ENCODE measurements at places on chromosomes 16 and 17.
A peak's percentile ranks its signal among the peaks of the same experiment; 100 is the strongest.

DNA sequence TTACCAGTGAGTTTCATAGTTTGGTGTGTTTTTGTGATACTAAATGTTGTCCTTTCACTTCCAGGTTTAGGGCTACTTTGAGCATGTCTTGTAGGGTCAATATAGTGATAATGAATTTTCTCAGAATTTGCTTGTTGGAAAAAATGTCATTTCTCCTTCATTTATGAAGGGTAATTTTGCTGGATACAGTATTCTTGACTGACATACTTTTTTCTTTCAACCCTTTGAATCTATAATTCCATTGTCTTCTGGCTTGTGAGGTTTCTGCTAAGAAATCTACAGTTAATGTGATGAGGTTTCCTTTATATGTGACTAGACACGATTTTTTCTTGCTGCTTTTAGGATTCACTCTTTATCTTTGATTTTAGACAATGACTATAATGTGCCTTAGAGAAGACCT, 219.3 kb downstream of the BCAS3 start:
- DNase-seq = no peak

- no peak for DNase-seq
These were observed 8.4 kb downstream of the SRCIN1 start for GRCh38 chr17:38597375-38597774.

DNA sequence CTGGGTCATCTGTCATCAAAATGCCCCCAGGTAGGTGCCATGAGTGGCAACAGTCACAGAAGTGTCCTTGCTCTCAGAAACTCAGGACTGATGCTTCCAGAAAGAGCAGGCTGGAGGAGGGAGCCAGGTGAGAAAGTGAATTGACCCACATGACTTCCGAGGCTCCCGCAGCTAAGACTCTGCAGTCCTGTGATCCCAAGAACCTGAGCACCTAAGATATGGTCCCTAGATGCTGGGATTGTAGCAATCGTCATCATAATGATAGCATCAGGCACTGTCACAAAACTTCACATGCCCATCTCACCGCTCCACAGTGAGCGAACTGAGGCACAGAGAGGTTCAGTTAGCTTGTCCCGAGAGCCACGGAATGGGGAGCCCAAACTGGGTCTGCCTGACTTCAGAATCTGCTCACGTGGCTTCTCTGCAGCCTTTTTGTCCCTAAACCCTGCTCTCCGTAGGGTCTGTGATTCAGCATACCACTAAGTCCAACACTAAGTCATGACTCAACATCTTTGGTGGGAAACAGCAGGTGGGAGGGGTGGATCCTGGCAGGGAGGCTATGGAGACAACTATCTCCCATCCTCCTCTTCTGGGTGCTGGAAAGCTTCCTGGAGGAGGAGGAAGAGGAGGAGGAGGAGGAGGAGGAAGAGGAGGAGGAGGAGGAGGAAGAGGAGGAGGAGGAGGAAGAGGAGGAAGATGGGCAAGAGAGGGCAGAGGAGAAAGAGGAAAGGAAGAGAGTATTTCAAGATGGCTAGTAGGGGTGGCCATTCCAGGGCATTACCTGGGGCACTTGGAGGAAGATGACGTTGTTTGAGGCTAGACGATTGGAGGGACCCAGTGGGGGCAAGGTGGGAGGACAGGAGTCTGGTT, 55.5 kb upstream of the DLX4 start:
- no peak for DNase-seq

DNA sequence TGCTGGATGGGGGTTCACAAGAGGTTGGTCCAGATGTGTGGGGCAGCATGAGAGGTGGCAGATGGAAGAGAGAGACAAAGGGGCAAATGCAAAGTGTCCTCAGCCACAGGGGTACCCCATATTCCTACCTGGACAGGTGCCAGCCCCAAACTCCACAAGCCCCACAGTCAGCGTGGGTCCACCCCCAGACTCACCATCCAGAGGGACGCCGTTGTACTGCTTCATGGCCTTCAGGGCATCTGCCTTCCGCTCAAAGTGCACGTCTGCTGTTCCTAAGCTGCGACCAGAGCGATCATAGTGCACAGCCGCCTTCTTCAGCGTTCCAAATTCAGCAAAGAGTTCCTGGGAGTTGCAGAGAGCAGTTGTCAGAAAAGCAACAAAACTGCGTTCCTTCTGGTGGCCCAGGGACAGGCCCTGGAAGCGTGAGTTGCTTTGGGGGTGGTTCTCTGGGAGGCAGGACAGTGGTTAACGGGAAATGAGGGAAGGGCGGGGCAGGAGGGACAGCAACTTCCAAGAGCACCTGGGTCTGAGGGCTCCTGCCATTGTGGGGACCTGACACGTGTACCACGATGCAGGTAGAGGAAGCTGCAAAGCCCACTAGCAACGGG, 2.3 kb downstream of the ALYREF start:
- no peak for DNase-seq

- DNase-seq = no peak
These were observed 6.6 kb upstream of the GLIS2 start for GRCh38 chr16:4309102-4309832.

GRCh38 chr16:81505011-81505661, 60.5 kb downstream of the CMIP start:
- DNase-seq = no peak

DNA sequence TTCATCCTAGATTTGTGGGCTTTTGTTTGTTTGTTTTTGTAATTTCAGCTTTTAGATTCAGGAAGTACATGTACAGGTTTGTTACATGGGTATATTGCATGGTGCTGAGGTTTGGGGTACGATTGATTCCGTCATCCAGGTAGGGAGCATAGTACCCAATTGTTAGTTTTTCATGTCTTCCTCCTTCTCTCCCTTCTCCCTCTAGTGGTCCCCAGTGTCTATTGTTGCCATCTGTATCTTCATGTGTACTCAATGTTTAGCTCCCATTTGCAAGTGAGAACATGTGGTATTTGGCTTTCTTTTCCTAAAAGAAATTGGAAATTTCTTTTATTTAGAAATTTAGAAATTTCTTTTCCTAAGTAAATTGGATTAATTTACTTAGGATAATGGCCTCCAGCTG, 37.1 kb upstream of the BCAS3 start:
- no peak for DNase-seq

DNA sequence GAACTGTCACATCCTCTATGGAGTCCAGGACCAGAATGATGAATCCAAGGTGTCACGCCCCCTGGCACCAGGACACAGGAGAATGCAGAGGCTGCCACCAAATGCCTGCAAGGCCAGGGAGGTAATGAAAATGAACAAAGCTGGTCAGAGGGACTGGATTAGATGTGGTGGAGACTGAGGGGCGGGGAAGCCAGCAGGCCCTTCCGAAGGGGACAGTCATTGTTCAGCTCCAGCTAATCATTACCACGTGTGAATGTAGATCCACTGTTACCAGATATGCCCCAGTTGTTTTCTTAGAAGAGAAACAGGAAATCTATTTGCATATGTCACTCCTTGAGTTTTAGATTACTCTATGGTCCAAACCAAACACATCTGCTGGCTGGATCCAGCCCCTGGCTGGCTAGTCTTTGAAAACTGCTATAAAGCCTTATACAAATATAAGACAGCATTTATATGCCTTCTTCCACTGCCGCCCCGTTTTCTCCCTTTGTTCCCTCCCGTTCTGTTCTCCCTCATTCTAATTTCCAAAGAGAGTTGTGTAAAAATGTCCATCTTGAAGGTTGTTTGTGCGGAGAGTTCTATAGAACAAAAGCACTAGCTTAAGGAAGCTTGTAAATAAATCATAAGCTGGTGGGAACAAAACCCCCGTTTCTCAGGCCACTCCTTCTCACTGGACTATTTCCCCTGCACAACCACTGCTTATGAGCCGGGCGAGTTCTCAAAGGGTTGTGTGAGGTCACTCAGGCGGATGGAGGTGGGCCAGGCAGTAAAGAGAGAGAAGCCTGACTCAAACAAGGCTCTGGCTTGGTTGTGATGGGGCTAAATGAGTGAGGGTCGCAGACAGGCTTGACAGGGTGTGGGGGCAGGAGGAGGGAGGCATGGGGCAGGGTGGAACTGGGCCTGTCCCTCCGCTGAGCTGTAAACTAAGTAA, 14.2 kb downstream of the CRYM start:
- DNase-seq = no peak

GRCh38 chr17:44785921-44786320, 27.1 kb downstream of the ADAM11 start:
- no peak for DNase-seq

DNA sequence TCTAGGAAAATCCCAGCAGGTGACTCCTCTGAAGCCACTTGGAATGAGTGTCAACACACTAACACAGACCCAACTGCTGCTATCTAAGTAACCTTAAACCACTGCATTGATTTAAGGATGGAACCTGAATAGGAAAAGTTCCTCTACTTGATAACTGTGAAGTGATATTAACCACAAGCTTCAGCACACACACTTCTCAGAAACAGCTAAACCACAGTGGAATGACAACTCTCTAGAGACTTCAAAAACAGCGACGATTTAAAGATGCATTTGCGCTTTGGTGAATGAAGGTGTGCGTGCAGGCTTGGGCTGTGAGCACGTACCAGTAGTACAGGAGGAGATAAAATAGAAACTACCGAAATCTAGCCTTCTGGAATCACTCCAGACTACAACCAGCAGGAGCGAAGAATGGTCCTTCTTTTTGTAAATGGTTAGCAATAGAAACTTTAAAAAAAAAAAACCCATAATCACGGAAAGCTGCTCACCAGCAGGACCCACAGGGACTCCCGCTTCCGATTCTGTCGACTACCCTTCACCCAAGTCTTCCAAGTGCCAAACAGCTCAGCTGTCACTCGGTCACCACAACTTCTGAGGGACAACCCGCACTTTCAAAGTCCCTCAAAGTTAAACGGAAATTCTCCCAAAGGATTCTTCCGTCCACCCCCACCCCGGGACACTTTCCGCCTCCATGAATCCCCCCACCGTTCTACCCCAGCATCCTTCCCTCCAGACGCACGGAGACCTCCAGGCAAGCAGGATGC, 137.7 kb upstream of the CORO6 start:
- peak; percentile 44 for DNase-seq

DNA sequence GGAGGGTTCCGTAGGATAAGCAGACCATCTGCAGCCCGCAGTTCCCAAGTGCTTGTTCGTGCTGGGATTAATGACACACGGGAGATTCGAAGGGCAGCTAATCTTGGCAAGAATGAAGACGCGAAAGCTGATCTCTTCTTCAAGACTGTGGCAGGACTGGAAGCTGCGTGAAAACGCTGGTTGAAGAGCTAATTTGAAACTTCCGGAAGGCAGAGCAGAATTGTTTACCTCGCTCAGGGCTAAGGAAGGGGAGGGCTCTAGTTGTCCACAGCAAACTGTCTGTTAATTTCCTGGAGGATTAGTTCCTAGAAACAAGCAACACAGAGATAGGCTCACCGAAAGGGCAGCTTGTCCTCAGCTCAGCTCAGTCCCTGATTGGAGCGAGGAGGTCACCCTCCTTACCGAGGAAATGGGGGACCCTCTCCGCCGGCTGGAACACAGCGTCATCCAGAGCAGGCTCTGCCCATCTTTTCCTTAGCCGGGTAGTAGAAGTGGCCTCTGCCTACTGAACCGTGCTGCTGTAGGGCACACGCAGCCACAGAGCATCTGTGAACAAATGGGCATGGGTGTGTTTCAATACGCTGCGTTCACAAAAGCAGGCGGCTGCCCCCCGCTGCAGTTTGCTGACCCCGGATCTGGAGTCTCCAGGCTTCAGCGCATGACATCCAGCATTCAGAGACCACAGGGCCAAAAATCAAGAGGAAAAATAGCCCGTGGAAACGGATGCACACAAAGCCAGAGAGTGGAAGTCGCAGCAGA, 16.7 kb upstream of the BAIAP2 start:
- DNase-seq = peak; percentile 68

- no peak for DNase-seq
These were observed 40.1 kb downstream of the ZNF276 start for GRCh38 chr16:89761304-89761922.

DNA sequence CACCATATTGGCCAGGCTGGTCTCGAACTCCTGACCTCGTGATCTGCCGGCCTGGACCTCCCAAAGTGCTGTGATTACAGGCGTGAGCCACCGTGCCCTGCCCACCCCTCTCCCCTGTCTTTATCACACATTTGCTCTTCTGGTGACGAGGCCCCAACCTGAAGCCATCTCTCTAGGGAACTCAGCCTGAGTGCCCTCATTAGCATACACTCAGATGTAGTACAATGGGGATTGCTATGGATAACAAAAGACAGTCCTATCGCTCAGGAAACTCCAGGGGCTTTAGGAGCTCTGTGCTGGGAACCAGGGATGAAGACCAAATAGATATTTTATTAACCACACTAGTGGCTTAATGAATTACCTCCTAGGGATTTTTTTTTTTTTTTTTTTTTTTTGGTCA, 100.7 kb downstream of the MARF1 start:
- no peak for DNase-seq

DNA sequence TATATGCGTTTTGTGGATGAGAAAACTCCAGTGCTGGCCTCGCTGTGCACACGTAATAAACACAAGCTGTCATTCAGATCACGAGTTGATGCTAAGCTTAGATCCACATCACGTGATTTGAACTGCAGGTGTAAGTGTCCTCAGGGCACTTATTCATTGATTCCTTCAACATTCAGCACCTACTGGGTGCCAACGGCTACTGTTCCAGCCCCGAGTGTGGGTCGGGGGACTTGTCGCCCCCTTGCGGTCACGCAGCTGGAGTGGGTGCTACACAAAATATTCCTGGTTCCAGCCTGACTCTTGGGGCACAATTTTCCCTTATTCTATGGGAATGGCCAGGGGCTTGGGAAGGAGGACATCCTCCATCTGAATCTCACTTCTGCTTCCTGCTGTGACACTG, 29.9 kb upstream of the GINS2 start:
- no peak for DNase-seq

DNA sequence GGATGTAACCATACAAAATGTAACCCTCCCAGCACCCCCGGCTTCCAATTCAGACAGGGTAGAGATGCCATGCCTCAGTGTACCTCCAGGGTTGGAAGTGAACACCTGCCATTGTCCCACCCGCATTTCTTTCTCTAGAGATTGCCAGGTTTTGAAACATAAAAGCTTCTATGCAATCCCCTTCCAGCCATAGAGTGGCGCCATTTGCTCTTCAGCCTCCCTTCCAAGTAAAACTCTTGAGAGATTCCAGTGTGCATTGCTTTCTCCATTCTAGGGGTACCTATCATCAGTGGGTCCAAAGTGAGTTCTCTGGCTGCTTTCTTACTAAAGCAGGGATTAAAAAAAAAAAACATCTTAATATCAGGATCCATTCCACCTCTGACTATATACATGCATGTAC, 133.1 kb upstream of the RPL38 start:
- DNase-seq = no peak

DNA sequence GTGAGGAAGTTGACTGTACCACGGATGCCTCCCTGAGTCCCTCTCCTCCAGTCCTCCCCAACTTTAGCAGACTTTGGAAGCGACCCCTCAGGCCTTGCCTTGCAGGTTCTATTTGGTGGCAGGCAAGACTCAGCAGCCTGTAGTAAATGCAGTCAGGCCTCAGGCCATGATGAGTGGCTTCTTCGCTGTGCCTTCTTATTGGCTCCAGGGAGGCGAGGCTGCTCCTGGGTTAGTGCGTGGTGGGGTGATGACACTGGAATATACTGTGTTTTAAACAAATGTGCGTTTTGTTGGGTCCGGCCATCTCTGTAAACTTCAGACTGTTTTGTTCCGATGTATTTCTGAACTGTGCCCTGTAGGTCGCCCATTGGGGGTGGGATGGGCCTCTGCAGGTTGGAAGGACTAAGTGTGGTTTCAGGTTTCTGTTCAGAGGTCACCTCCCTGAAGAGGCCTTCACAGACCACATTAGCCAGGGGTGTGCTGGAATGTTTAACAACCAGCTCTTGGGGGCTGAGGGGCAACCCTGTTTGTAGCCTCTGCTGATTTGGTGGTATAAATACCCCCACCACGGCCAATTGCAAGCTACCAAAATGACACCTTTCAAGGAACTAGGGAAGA, 62.5 kb downstream of the CYLD start:
- DNase-seq = no peak

GRCh38 chr17:42547698-42548069, 5.0 kb upstream of the HSD17B1 start:
- no peak for DNase-seq
